ENCODE measurements at places on chromosomes 2 and 18. TPM values are rescaled to one million over a fixed set of nuclear protein-coding genes. Genes with fewer than 3 reads are reported as not detected.

Gene SETBP1
- total RNA-seq, result 15.8 TPM

Gene SNED1
- 18.1 TPM for total RNA-seq

Gene HNMT
- 93.6 TPM for total RNA-seq

Gene SP140
- 1.8 TPM for total RNA-seq

Gene CD8B2
- under 0.01 TPM for total RNA-seq

Gene SULT1C3
- total RNA-seq, result not detected

Gene C2orf66
- total RNA-seq, result not detected

Gene MBP
- 21.3 TPM for total RNA-seq

Gene KATNAL2
- total RNA-seq, result 4.8 TPM

Gene ABCA12
- total RNA-seq, result not detected

Gene RAPH1
- total RNA-seq, result 22.6 TPM

Gene ODC1
- 45.3 TPM for total RNA-seq

DNA sequence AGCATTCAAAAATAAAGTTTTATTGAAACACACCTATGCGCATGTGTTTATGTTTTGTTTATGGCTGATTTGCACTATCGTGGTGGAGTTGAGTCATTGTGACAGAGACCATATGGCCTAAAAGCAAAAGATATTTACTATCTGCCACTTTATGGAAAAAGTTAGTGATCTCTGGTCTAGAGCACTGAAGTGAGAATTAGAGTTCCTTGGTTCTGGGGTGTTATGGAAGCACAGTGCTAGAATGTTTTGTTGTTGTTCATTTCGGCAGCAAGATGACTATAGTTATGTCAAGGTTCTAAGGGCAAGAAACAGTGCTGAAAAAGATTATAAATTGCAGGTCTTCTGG lies 416.5 kb downstream of the SLC4A3 start:
- H3K4me3 ChIP-seq, result no peak overlapping the region
- H3K27me3 ChIP-seq, result no peaks in the 10 kb centered on the region
- DNase-seq, result no peak
- no peak overlapping the region for H3K27ac ChIP-seq
- H3K4me1 ChIP-seq, result no peaks in the 10 kb centered on the region

GRCh38 chr2:71694501-71695234 lies 241.3 kb downstream of the DYSF start:
- H3K27ac ChIP-seq, result no peak overlapping the region
- no peak for DNase-seq
- no peak overlapping the region for H3K4me3 ChIP-seq
- H3K27me3 ChIP-seq, result no peaks in the 10 kb centered on the region
- no peaks in the 10 kb centered on the region for H3K4me1 ChIP-seq

- H3K27me3 ChIP-seq, result no peaks in the 10 kb centered on the region
- no peaks in the 10 kb centered on the region for H3K4me1 ChIP-seq
- no peak overlapping the region for H3K27ac ChIP-seq
- no peaks in the 10 kb centered on the region for H3K36me3 ChIP-seq
- no peak overlapping the region for H3K4me3 ChIP-seq
Measured at GRCh38 chr2:162974771-162975170, 136.2 kb upstream of the KCNH7 start.

GRCh38 chr2:202877699-202878098 lies 6.1 kb upstream of the ICA1L start:
- no peaks in the 10 kb centered on the region for H3K27me3 ChIP-seq
- no peak for DNase-seq
- H3K4me1 ChIP-seq, result no peaks in the 10 kb centered on the region
- peaks cover 2% of the 10 kb centered on the region for H3K36me3 ChIP-seq
- no peak overlapping the region for H3K4me3 ChIP-seq
- H3K27ac ChIP-seq, result no peak overlapping the region

- H3K27me3 ChIP-seq, result no peaks in the 10 kb centered on the region
- H3K36me3 ChIP-seq, result no peaks in the 10 kb centered on the region
- H3K4me3 ChIP-seq, result no peak overlapping the region
- H3K27ac ChIP-seq, result no peak overlapping the region
Measured at GRCh38 chr2:229376866-229377265, 105.8 kb upstream of the PID1 start.

DNA sequence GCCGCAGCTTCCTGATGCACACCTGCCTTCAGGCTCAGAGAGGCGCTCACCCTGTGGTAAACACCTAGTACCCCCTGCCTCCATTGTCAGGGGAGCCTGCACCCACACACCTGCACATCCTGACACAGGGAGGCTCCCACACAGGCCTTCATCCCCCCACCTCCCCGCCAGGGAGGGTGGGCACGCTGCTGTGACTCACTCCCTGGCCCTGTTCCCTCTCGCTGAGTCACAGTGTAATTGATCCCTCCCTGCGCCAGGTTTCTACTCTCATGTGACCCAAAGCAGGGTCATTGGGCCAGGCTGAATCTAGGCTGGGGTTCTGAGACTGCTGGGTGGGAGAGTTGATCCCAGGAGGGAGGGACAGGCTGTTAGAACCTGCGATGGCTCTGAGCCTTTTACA lies 8.5 kb upstream of the CELF4 start:
- H3K4me1 ChIP-seq, result no peaks in the 10 kb centered on the region
- no peak overlapping the region for H3K27ac ChIP-seq
- no peaks in the 10 kb centered on the region for H3K27me3 ChIP-seq
- no peak overlapping the region for H3K4me3 ChIP-seq

- H3K27me3 ChIP-seq, result no peaks in the 10 kb centered on the region
- DNase-seq, result no peak
- H3K4me3 ChIP-seq, result no peak overlapping the region
Measured at GRCh38 chr2:156896294-156896693, 361.2 kb upstream of the GALNT5 start.

DNA sequence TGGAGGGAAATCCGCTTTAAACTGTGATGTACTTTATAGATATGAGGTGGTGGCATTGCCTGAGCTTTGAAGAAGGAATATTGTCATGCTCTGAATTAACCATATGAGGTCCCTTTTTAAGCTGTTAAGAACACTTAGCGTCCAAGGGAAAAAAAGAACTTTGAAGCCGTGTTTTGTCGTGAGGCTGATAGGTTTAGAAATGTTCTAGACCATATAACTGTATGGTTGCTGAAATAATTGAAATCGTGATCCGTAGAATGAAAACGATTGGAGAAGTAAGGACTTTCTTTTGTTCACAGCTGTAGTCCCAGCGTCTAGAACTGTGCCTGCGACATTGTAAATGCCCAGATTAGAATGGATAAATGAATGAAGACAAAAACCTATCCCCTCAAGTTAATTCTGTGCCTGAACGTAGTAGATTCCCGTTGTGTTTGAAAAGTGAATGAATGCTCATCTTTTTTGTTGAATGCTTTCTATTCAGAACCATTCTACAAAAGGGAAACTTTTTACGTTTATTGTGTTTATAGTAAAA lies 1.5 kb downstream of the SMCHD1 start:
- H3K27ac ChIP-seq, result peak overlapping the region; percentile 96
- peaks cover 10% of the 10 kb centered on the region for H3K4me1 ChIP-seq
- DNase-seq, result no peak
- no peaks in the 10 kb centered on the region for H3K36me3 ChIP-seq
- H3K4me3 ChIP-seq, result peak overlapping the region; percentile 92

- H3K27ac ChIP-seq, result peak overlapping the region; percentile 88
- no peaks in the 10 kb centered on the region for H3K27me3 ChIP-seq
- H3K36me3 ChIP-seq, result no peaks in the 10 kb centered on the region
- H3K4me3 ChIP-seq, result no peak overlapping the region
- no peak for DNase-seq
Measured at GRCh38 chr2:46308629-46309028, 11.4 kb downstream of the EPAS1 start.

GRCh38 chr2:187360286-187360685 lies 87.8 kb downstream of the CALCRL start:
- no peaks in the 10 kb centered on the region for H3K4me1 ChIP-seq
- no peaks in the 10 kb centered on the region for H3K27me3 ChIP-seq
- H3K4me3 ChIP-seq, result no peak overlapping the region

- H3K4me1 ChIP-seq, result no peaks in the 10 kb centered on the region
- no peaks in the 10 kb centered on the region for H3K27me3 ChIP-seq
Measured at GRCh38 chr2:204743393-204743960, 198.2 kb downstream of the PARD3B start.

DNA sequence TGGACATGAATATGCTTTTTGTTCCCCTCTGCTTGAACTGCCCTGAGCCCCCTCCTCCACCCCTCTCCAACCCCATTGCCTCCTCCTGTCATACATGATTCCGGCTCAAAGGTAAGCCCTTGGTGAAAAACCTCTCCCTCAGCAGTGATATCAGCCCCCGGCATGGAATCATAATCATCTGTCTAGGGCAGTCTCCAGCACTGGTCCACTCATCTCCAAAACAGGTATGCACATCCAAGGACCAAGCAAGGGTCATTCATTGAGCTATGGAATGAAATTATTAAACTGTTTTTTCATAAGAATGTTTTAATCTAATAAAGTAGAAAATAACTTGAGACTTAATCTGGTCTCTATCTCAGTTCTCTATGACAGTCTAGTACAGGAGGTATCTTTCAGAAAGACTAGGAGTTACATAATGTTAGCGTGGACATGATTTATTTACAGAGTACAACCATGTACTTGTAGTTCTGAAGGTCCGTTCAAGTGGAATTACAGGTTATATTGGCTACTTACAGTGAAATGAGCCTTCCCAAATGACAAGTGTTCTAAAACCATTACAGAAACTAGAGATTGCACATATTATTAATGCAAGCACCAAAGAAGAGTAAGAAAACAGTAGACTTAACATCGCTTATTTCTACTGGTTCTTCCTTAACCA lies 75.2 kb downstream of the ACVR1 start:
- H3K36me3 ChIP-seq, result peaks cover 9% of the 10 kb centered on the region
- H3K4me1 ChIP-seq, result no peaks in the 10 kb centered on the region
- H3K27me3 ChIP-seq, result no peaks in the 10 kb centered on the region
- no peak for DNase-seq
- H3K27ac ChIP-seq, result no peak overlapping the region

GRCh38 chr2:165544897-165545296 lies 75.4 kb downstream of the CSRNP3 start:
- no peaks in the 10 kb centered on the region for H3K36me3 ChIP-seq
- H3K4me1 ChIP-seq, result no peaks in the 10 kb centered on the region
- no peak overlapping the region for H3K4me3 ChIP-seq
- H3K27ac ChIP-seq, result no peak overlapping the region
- no peaks in the 10 kb centered on the region for H3K27me3 ChIP-seq
- DNase-seq, result no peak

DNA sequence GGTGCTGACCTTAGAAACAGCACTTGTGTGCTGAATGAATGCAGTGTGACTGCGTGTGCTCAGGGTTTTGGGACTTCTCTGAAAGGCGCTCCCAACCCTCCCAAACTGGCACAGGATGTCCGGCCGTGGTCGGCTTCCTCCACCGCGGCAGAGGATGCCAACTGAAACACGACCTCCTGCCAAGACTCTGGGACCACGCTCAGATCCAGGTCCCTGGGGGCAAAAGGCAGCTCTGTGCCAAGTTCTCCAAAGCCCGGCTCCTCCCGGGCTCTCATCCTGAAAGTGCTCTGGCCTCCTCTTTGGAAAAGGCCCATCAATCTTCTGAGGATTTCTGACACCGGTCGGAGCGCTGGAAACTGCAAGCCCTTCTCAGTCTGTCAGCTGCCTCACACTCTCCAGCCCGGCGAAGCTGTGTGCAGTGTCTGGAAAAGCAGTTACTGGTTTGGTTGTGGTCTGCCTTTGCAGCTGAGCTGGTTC lies 32.3 kb upstream of the ZBTB7C start:
- no peaks in the 10 kb centered on the region for H3K36me3 ChIP-seq
- DNase-seq, result no peak
- no peaks in the 10 kb centered on the region for H3K27me3 ChIP-seq
- no peak overlapping the region for H3K4me3 ChIP-seq
- no peak overlapping the region for H3K27ac ChIP-seq

- no peak for DNase-seq
- H3K27ac ChIP-seq, result no peak overlapping the region
- H3K4me3 ChIP-seq, result no peak overlapping the region
- H3K27me3 ChIP-seq, result no peaks in the 10 kb centered on the region
- no peaks in the 10 kb centered on the region for H3K36me3 ChIP-seq
- H3K4me1 ChIP-seq, result no peaks in the 10 kb centered on the region
Measured at GRCh38 chr2:12498704-12499103, 218.0 kb upstream of the TRIB2 start.

- DNase-seq, result no peak
- no peaks in the 10 kb centered on the region for H3K36me3 ChIP-seq
- no peak overlapping the region for H3K27ac ChIP-seq
- peaks cover 22% of the 10 kb centered on the region for H3K27me3 ChIP-seq
- no peak overlapping the region for H3K4me3 ChIP-seq
Measured at GRCh38 chr2:176135035-176135440, 5.5 kb downstream of the HOXD8 start.

- H3K36me3 ChIP-seq, result no peaks in the 10 kb centered on the region
- no peak overlapping the region for H3K4me3 ChIP-seq
- no peaks in the 10 kb centered on the region for H3K4me1 ChIP-seq
- H3K27me3 ChIP-seq, result peaks cover 3% of the 10 kb centered on the region
- no peak overlapping the region for H3K27ac ChIP-seq
Measured at GRCh38 chr2:206435742-206436141, 7.6 kb upstream of the ADAM23 start.

DNA sequence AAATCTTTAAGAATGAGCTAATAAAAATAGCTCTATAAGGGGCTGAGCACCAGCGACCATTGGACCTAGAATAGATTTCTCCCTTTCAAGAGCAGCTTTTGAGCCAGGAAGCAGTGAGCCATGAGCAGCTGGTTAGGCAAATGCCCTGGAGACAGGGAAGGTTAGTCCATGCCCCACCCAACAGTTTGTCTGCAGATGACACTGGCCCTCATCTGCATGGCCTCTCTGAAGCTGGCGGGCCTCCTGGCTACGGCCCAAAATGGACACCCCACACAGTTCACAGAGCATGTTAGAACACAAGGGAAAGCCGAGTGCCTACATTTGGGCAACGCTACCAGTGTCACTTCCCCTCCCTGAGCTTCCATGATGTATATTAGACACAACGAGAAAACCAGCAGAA lies 201.1 kb downstream of the MGAT5 start:
- H3K4me1 ChIP-seq, result peaks cover 11% of the 10 kb centered on the region
- no peak overlapping the region for H3K27ac ChIP-seq
- DNase-seq, result no peak

DNA sequence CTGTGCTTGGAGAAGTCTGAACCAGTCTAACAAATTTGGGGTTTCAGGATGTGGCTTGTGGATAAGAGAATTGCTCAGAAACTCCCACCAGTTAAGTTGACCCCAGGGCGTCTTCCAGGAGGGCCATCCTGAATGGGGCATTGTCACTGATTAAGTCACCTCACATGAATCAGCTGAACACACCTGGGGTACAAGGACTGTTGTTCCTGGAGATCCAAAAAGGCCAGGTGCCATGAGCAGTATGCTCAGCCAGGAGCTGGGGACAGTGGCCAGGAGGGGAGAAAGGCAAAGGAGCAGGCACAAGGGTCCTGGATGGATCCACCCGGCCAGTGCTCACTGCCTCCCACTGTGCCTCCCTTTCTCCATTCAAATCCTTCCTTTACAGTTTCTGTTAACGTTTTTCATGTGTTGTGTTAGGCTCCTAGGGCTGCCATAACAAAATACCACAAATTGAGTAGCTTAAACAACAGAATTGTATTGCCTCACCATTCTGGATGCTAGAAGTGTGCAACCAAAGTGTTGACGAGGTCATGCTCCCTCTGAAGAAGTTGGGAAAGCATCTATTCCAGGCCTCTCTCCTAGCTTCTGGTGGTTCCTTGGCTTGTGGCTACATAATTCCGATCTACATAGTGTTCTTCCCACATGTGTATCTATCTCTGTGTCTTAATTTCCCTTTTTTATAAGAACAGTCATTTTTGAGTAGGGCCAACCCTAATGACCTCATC lies 33.4 kb downstream of the TRABD2A start:
- no peaks in the 10 kb centered on the region for H3K27me3 ChIP-seq
- no peaks in the 10 kb centered on the region for H3K36me3 ChIP-seq
- no peak for DNase-seq
